ENCODE measurements at places on chromosomes 3 and 15. TPM values are rescaled to one million over a fixed set of nuclear protein-coding genes. Genes with fewer than 3 reads are reported as not detected.

- ATAC-seq, result no peak
Observed at GRCh38 chr3:52890735-52891134, 6.6 kb downstream of the STIMATE start.

Gene KBTBD13
- not detected for total RNA-seq

Gene CD200R1
- not detected for total RNA-seq

Gene HCN4
- 4.0 TPM for total RNA-seq

GRCh38 chr15:91281947-91282346 lies 181.9 kb downstream of the SV2B start:
- ATAC-seq, result peak; percentile 18

Gene LRTM1
- total RNA-seq, result 0.38 TPM

- no peak for ATAC-seq
Observed at GRCh38 chr3:42697289-42698051, 5.1 kb downstream of the HHATL start.

- no peak for ATAC-seq
Observed at GRCh38 chr3:143016321-143016972, 15.1 kb downstream of the U2SURP start.

Gene NR1I2
- total RNA-seq, result 0.14 TPM

DNA sequence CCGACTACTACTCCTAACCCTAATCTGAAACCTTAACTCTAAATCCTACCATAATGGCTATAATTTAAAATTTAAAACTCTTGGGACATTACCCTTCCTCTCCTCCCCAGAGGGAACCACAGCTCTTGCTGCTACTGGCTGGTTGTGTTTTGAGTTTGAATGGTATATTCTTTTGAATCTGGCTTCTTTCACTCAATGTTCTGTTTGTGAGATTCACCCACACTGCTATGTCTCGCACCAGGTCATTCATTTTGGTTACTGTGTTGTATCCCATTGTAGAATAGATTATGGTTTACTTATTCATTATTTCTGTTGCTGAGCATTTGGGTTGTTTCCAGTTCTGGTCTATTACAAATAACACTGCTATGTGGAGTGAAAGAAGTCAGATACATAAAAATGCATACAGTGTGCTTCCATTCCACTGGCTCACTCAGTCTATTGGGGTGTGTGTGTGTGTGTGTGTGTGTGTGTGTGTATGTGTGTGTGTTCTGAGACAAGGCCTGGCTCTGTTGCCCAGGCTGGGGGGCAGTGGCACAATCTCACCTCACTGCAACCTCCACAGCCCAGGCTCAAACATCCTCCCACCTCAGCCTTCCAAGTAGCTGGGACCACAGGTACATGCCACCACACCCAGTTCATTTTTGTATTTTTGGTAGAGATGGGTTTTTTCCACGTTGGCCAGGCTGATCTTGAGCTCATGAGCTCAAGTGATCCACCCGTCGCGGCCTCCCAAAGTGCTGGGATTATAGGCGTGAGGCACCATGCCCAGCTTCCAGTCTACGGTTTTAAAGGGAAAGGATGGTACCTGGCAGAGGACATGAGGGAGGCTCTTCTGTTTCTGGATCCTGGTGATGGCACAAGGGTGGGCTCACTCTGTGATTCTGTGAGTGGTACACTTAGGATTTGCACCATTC lies 19.2 kb upstream of the SYNM start:
- no peak for ATAC-seq

- no peak for ATAC-seq
Observed at GRCh38 chr3:123198372-123198771, 3.4 kb upstream of the SEC22A start.

GRCh38 chr15:71387810-71388209 lies 272.5 kb downstream of the THSD4 start:
- no peak for ATAC-seq

GRCh38 chr15:80090041-80090440 lies 30.6 kb downstream of the ZFAND6 start:
- no peak for ATAC-seq

Gene ZNF197
- 21.5 TPM for total RNA-seq

DNA sequence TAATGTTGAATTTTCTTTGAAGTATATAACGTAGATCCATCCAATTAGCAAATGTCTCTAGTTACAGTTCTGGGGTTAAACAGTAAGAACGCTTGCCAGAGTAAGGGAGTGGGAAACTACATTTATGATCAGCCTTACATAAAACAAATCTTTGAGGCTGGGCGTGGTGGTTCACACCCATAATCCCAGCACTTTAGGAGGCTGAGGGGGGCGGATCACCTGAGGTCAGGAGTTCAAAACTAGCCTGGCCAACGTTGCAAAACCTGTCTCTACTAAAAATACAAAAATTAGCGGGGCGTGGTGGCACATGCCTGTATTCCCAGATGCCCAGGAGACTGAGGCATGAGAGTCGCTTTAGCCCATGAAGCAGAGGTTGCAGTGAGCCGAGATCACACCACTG lies 50.1 kb upstream of the GATM start:
- ATAC-seq, result no peak

GRCh38 chr3:8619548-8619947 lies 25.1 kb downstream of the SSUH2 start:
- no peak for ATAC-seq

Gene ZSCAN29
- total RNA-seq, result 23.3 TPM

Gene LDHAL6B
- not detected for total RNA-seq

Gene MESP1
- 1.4 TPM for total RNA-seq
